ENCODE measurements at places on chromosomes 4 and X.
A peak's percentile ranks its signal among the peaks of the same experiment; 100 is the strongest.

DNA sequence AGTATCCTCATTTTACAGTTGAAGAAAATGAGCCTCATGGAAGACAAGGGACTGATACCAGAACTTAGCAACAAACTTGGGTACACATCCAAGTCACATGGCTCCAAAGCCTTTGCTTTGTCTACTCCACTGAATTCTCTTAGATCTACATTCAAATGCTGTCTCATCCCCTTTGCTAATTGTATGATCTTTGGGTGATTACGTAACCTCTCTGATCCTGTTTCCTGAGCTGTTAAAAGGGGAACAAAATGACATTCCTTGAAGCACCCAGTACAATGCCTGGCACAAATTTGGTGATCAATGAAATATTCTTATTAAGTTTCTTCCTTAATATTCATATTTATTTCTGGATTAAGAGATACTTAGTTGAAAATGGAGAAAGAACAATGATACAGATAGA lies 5.9 kb upstream of the HPGD start:
- H3K4me1 ChIP-seq = peaks cover 4% of the 10 kb centered on the region
- H3K27ac ChIP-seq = no peak overlapping the region
- no peak for DNase-seq
- H3K27me3 ChIP-seq = no peaks in the 10 kb centered on the region
- H3K36me3 ChIP-seq = no peaks in the 10 kb centered on the region

- peaks cover 10% of the 10 kb centered on the region for H3K4me1 ChIP-seq
- no peak overlapping the region for H3K27ac ChIP-seq
- no peak for DNase-seq
- H3K36me3 ChIP-seq = peaks cover 54% of the 10 kb centered on the region
- H3K4me3 ChIP-seq = no peak overlapping the region
These were observed 53.6 kb downstream of the HTT start for GRCh38 chr4:3128058-3128457.

DNA sequence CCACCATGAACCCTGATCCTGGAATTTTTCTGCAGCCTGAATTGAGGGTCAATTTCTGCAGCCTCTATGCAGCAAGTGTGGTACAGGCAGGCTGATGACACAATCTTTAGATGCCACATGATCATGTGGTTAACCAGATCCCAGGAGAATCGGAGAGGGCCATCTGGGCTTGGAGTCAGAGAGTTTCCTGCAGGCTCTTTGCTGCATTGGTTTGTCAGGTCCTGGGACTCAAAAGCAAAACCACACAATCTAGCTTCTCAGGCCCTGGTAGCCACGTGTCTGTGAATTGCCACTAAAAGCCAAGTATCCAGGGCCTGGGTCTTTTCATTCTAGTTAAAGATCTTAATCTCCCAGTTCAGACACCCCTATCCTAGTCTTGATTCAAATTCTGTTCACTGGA lies 464.5 kb downstream of the BCOR start:
- no peak overlapping the region for H3K4me3 ChIP-seq
- DNase-seq = no peak
- no peak overlapping the region for H3K27ac ChIP-seq
- H3K27me3 ChIP-seq = no peaks in the 10 kb centered on the region
- no peaks in the 10 kb centered on the region for H3K4me1 ChIP-seq
- no peaks in the 10 kb centered on the region for H3K36me3 ChIP-seq

- H3K27me3 ChIP-seq = no peaks in the 10 kb centered on the region
- no peak overlapping the region for H3K27ac ChIP-seq
- no peak overlapping the region for H3K4me3 ChIP-seq
- no peak for DNase-seq
- H3K4me1 ChIP-seq = no peaks in the 10 kb centered on the region
These were observed 46.9 kb upstream of the SLC25A4 start for GRCh38 chr4:185096032-185096653.

- peak overlapping the region; percentile 65 for H3K4me3 ChIP-seq
- H3K27me3 ChIP-seq = no peaks in the 10 kb centered on the region
- peak overlapping the region; percentile 93 for H3K27ac ChIP-seq
- DNase-seq = peak; percentile 90
- H3K36me3 ChIP-seq = peaks cover 17% of the 10 kb centered on the region
These were observed 632 bp downstream of the PLP2 start for GRCh38 chrX:49172280-49172780.

DNA sequence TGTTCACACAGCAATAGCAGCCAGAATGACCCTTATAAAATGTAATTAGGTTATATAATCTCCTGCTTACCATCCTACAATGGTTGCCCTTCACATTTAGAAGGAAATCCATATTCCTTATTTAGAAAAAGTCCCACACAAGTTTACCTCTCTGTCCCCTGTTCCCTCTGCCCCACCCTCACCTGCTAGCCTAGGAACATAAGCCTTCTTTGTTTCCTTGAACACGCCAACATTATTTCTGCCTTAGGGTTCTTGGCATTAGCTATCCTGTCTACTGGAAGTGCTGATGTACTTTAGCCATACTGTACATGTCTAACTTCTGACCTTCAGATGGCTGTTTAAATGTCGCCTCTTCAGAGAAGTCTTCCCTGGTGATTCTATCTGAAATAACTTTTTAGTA lies 28.4 kb upstream of the USP53 start:
- no peak for DNase-seq
- no peak overlapping the region for H3K4me3 ChIP-seq
- no peak overlapping the region for H3K27ac ChIP-seq
- H3K27me3 ChIP-seq = no peaks in the 10 kb centered on the region
- H3K36me3 ChIP-seq = no peaks in the 10 kb centered on the region

- H3K36me3 ChIP-seq = no peaks in the 10 kb centered on the region
- no peaks in the 10 kb centered on the region for H3K4me1 ChIP-seq
- H3K4me3 ChIP-seq = no peak overlapping the region
- no peak for DNase-seq
These were observed 295.3 kb upstream of the CTSO start for GRCh38 chr4:156248917-156249316.

DNA sequence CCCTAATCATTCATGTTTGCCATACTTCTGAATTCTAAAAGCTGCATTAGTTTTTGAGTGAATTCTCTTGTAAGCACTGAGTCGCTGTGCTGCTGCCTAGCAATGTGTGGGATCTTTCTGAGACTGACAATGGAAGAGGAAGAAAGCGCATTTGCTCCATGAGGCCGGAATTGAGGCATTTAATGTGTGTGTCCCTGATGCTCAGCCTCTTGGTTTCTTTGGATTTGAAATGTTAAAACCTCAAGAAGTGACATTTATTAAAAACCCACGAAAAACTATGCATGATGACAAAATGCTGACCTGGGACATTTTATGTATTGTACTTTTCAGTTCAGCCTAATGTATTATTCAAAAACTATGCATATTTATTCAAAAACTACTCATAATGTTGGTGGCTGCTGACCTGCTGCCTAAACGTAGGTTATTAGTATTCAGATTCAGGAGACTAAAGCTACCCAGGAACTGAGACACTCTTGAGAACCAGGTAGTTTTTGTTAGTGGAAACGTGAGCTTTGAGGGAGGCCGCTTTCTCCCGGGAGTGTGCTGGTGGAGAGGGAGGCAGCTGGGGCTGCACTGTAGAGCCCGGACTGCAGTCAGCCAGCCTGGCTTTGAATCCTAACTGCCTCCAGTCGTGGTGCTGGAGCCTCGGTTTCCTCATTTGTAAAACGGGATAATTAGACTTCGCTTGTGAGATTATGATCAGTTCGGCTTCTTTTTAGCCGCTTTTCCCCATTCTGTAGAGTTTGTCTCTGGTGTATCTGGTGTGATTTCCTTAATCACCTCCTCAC lies 11.3 kb downstream of the RGS12 start:
- peak overlapping the region; percentile 33 for H3K4me3 ChIP-seq
- H3K4me1 ChIP-seq = peaks cover 22% of the 10 kb centered on the region
- no peaks in the 10 kb centered on the region for H3K27me3 ChIP-seq
- H3K36me3 ChIP-seq = no peaks in the 10 kb centered on the region
- no peak for DNase-seq

All from sigmoid colon (tissue), 7 donors.